ENCODE measurements at places on chromosomes 6 and 20. TPM values are rescaled to one million over a fixed set of nuclear protein-coding genes. Genes with fewer than 3 reads are reported as not detected.

DNA sequence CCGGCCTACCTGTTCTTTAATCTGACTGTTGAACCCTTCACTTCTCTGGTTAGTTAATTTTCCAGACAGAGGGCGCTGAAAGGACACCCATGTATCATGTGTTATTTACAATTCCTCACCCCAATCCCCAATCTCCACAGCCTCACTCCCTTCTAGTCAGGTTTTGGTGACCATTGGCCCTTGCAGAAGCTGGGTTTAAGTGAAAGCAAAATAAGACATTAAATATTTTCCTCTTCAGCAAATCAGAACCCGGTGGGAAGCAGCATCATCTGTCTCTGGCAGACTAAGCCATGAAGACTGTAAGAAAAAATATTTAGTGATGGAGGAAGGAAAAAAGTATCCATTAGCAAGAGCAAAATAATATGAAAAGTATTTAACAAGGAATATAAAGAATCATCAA lies 9.4 kb upstream of the HLA-DQA1 start:
- peak overlapping the region; percentile 34 for H3K27ac ChIP-seq
- no peak overlapping the region for H3K4me3 ChIP-seq
- H3K27me3 ChIP-seq = no peaks in the 10 kb centered on the region
- no peaks in the 10 kb centered on the region for H3K36me3 ChIP-seq
- peak; percentile 53 for DNase-seq
- H3K4me1 ChIP-seq = peaks cover 25% of the 10 kb centered on the region

- H3K27me3 ChIP-seq = no peaks in the 10 kb centered on the region
- no peaks in the 10 kb centered on the region for H3K36me3 ChIP-seq
- H3K27ac ChIP-seq = no peak overlapping the region
- H3K4me3 ChIP-seq = no peak overlapping the region
- H3K4me1 ChIP-seq = peaks cover 8% of the 10 kb centered on the region
- no peak for DNase-seq
Observed at GRCh38 chr6:11798538-11798937, 19.9 kb upstream of the ADTRP start.

- H3K27ac ChIP-seq = peak overlapping the region; percentile 8
- H3K36me3 ChIP-seq = no peaks in the 10 kb centered on the region
- H3K27me3 ChIP-seq = no peaks in the 10 kb centered on the region
Observed at GRCh38 chr20:34070859-34071258, 41.2 kb downstream of the EIF2S2 start.

DNA sequence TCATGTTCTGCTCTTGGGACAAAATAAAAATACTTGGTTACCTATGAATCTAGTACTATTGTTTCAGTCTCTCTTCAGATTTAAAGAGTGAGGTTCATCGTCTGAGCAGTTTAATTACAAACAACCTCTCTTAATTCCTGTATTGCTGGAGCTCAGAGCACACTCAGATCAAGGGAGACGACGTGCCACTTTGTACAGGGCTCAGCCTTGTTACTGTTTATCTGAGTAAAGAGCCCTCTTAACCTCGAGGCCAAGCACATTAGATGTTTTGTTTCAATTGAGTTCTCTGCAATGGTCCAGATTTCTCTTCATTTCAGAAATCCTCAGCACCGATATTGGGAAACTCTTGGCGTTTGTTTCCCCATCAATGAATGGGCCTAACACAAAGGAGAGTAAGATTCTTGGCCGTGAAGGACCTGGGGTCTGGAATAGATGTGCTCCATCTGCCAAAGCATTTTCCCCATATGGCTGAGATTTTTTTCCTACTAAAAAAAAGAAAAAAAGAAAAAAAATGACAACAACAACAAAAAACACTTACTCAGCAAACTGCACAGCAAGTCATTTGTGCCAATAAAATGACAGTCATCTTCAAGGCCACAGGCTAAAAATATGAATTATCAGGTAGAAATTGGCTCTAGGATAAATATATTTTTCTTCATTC lies 82.6 kb upstream of the CCN6 start:
- no peak overlapping the region for H3K27ac ChIP-seq
- no peaks in the 10 kb centered on the region for H3K27me3 ChIP-seq
- no peak overlapping the region for H3K4me3 ChIP-seq
- peaks cover 48% of the 10 kb centered on the region for H3K4me1 ChIP-seq

DNA sequence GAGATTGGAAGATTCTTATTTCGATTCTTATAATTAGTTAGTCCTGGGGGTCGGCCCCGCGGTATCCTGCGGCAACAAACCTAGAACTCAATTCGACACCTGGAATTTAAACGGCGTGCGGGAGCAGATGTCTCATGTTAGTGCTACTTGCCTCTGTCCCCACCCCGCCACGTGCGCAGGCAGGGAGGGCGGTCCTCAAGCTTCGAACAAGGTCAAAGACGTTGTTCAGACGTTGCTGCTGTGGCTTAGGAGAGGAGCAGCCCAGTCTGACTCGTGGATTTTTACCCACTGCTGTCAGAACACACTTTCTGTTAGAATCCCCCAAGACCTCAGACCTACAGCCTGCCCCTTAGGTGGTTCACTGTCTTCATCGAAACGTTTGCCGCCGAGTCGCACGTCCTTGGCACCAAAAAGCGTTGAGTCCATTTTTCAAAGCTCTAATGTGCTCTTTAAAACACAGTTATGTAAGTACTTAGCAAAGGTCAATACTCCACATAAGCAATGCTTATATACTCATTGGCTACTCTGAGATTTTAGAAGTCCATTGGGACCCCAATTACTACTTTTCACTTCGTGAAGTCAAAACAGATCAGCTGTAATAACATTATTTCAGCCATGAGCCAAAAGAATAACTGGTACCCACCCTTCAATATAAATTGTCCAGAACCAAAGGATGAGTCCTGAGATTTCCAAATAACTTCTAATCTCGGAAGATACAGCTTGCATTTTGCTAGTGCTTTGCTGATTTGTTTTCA lies 2.7 kb upstream of the C6orf62 start:
- H3K27ac ChIP-seq = peak overlapping the region; percentile 94
- no peaks in the 10 kb centered on the region for H3K27me3 ChIP-seq
- peak overlapping the region; percentile 98 for H3K4me3 ChIP-seq
- H3K4me1 ChIP-seq = peaks cover 21% of the 10 kb centered on the region

GRCh38 chr20:58228484-58229197 lies at the start of gene ANKRD60:
ANKRD60 (minus strand) TSS chr20:58228653; CDS start chr20:58228653, 0 bp downstream.
- peaks cover 11% of the 10 kb centered on the region for H3K4me1 ChIP-seq
- H3K27me3 ChIP-seq = peaks cover 40% of the 10 kb centered on the region
- H3K4me3 ChIP-seq = peak within 1 kb of the TSS; percentile 62
- H3K36me3 ChIP-seq = peaks cover 5% of the 10 kb centered on the region

DNA sequence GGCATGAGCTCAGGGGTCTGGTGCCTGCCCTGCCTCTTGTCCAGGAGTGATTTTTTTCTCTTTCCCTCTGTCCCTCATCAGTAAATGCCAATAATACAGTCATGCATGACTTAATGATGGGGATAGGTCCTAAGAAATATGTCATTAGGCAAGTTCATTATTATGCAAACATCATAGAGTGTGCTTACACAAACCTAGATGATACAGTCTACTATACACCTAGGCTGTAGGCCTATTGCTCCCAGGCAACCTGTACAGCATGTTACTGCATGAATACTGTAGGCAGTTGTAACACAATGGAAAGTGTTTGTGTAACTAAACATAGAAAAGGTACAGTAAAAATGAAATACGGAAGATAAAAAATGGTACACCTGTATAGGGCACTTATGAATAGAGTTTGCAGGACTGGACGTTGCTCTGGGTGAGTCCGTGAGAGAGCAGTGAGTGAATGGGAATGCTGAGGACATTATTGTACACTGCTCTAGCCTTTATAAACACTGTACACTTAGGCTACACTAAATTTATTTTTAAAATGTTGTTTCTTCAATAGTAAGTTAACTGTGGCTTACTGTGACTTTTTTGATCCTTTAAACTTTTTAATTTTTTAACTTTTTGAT lies 22.1 kb downstream of the PBOV1 start:
- no peak for DNase-seq
- peaks cover 13% of the 10 kb centered on the region for H3K27me3 ChIP-seq
- no peak overlapping the region for H3K27ac ChIP-seq
- no peaks in the 10 kb centered on the region for H3K4me1 ChIP-seq
- no peak overlapping the region for H3K4me3 ChIP-seq
- no peaks in the 10 kb centered on the region for H3K36me3 ChIP-seq

- H3K4me3 ChIP-seq = no peak overlapping the region
- no peaks in the 10 kb centered on the region for H3K27me3 ChIP-seq
- no peaks in the 10 kb centered on the region for H3K4me1 ChIP-seq
- no peak overlapping the region for H3K27ac ChIP-seq
- H3K36me3 ChIP-seq = peaks cover 31% of the 10 kb centered on the region
- DNase-seq = no peak
Observed at GRCh38 chr6:33670971-33671743, 40.3 kb downstream of the UQCC2 start.

DNA sequence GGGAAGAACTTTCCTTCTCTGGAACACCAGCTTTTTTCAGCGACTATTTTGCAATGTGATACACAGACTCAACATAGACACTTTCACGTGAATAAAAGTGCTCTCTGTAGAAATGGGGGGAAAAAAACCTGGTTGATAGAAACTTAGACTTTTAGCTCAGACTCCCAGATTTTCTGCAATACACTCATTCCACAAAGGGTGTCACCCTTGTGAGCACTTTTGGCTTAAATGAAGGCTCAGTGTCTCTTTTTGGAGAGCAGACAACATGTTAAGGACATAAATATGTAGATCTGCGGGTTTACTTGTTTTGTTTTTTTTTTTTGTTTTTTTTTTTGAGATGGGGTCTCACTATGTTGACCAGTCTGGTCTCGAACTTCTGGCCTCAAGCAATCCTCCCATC lies 579.6 kb downstream of the PTPRT start:
- H3K27me3 ChIP-seq = no peaks in the 10 kb centered on the region
- DNase-seq = no peak

GRCh38 chr6:17313971-17314370 lies 32.8 kb downstream of the RBM24 start:
- no peaks in the 10 kb centered on the region for H3K27me3 ChIP-seq
- H3K36me3 ChIP-seq = no peaks in the 10 kb centered on the region
- DNase-seq = no peak
- H3K4me1 ChIP-seq = no peaks in the 10 kb centered on the region

DNA sequence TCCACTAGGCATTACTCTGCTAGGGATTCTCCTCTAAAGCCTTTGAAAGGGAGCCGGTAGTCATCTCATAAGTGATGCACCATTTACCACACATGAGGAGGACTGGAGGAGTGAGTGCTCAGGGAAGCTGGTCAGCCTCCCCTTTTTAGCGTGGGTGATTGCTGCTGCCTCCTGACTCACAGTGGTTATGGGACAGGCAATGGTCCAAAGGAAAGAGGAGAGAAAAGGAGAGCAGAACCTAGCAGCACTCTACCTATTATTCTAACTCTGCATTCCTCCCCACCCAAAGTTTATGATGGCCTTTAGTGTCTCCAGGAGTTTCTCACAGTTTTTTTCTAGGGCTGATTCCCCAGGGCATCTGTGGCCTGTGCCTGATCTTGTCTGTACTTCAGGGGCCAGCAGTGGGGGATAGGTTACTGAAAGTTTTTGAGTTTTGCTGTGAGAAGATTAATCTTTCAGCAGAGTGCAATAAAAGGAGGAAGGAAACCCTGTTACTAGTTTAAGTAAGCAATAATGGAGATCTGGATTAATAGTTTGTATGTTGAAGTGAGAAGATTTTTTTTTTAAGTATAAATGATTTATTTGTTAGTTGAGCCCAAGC lies 36.4 kb upstream of the GCLC start:
- no peak overlapping the region for H3K27ac ChIP-seq
- H3K27me3 ChIP-seq = no peaks in the 10 kb centered on the region
- H3K4me1 ChIP-seq = peaks cover 3% of the 10 kb centered on the region
- H3K36me3 ChIP-seq = no peaks in the 10 kb centered on the region
- DNase-seq = no peak

- peaks cover 6% of the 10 kb centered on the region for H3K27me3 ChIP-seq
- no peak for DNase-seq
- H3K4me3 ChIP-seq = no peak overlapping the region
- H3K4me1 ChIP-seq = no peaks in the 10 kb centered on the region
- H3K27ac ChIP-seq = no peak overlapping the region
Observed at GRCh38 chr20:40606660-40607059, 82.4 kb downstream of the MAFB start.

DNA sequence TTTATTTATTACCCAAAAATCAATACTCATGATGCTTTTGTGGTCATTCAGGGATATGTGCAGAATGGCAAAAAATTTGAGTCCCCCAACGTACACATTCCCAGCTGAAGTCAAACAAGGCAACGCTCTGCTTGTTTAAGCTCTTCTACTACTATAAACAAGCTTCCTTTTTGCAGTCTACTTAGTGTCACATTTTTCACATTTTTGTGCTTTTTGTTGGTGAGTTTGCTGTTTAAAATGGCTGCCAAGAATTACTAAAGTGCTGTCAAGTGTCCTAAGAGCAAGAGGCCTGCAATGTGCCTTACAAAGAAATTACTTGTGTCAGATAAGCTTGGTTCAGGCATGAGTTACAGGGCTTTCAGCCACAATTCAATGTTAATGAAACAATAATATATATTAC lies 2.1 kb downstream of the WFDC8 start:
- no peaks in the 10 kb centered on the region for H3K4me1 ChIP-seq
- H3K4me3 ChIP-seq = no peak overlapping the region
- no peaks in the 10 kb centered on the region for H3K36me3 ChIP-seq
- no peak overlapping the region for H3K27ac ChIP-seq

GRCh38 chr20:2169456-2170088 lies 67.9 kb downstream of the STK35 start:
- H3K4me1 ChIP-seq = peaks cover 2% of the 10 kb centered on the region
- no peak overlapping the region for H3K4me3 ChIP-seq
- H3K36me3 ChIP-seq = no peaks in the 10 kb centered on the region
- peaks cover 14% of the 10 kb centered on the region for H3K27me3 ChIP-seq
- H3K27ac ChIP-seq = no peak overlapping the region
- DNase-seq = no peak

- peaks cover 32% of the 10 kb centered on the region for H3K36me3 ChIP-seq
- H3K4me1 ChIP-seq = no peaks in the 10 kb centered on the region
- DNase-seq = no peak
- no peak overlapping the region for H3K27ac ChIP-seq
- no peaks in the 10 kb centered on the region for H3K27me3 ChIP-seq
Observed at GRCh38 chr6:87618531-87618930, 28.6 kb downstream of the ORC3 start.

PPP1R14C gene
- total RNA-seq = 0.65 TPM

MRS2 gene
- 26.3 TPM for total RNA-seq

TMEM151B gene
- 0.05 TPM for total RNA-seq

ZNF341 gene
- total RNA-seq = 4.3 TPM

RCAN2 gene
- total RNA-seq = not detected

SCP2D1 gene
- not detected for total RNA-seq

ZNF322 gene
- total RNA-seq = 7.7 TPM

WFDC2 gene
- 1.3 TPM for total RNA-seq

GATA5 gene
- not detected for total RNA-seq

GRM4 gene
- 0.14 TPM for total RNA-seq

TRIM15 gene
- not detected for total RNA-seq
